Neural crest cell (in vitro differentiated cells): ENCODE measurements at places on chromosomes 2 and 18. TPM values are rescaled to one million over a fixed set of nuclear protein-coding genes. Genes with fewer than 3 reads are reported as not detected.

Gene NTSR2
- not detected in 2 replicates for total RNA-seq

Gene IL37
- total RNA-seq = 0.40 TPM in 1 of 2 replicates, not detected in the other

Gene TLX2
- not detected in 2 replicates for total RNA-seq

Gene CENPA
- total RNA-seq = 34.5 and 35.1 TPM in 2 replicates

Gene CABYR
- total RNA-seq = 9.5 and 11.0 TPM in 2 replicates

Gene GDF7
- total RNA-seq = 0.36 and 0.40 TPM in 2 replicates

Gene ST6GAL2
- 8.1 and 9.7 TPM in 2 replicates for total RNA-seq

Gene PSMA8
- not detected in 2 replicates for total RNA-seq

Gene TWIST2
- total RNA-seq = 0.96 and 1.1 TPM in 2 replicates

Gene NEUROD1
- total RNA-seq = 2.5 and 2.7 TPM in 2 replicates

Gene RAMP1
- 0.58 and 0.91 TPM in 2 replicates for total RNA-seq

Gene SH2D6
- 0.34 and 1.2 TPM in 2 replicates for total RNA-seq

Gene TTR
- not detected in 2 replicates for total RNA-seq

Gene VAMP5
- total RNA-seq = 0.50 and 1.5 TPM in 2 replicates

Gene PLB1
- 0.16 TPM in 1 of 2 replicates, not detected in the other for total RNA-seq

Gene SERPINB7
- total RNA-seq = not detected in 2 replicates

Gene STEAP3
- 0.73 and 0.77 TPM in 2 replicates for total RNA-seq

Gene PRSS56
- total RNA-seq = 52.4 and 54.2 TPM in 2 replicates

Gene KLHL41
- total RNA-seq = 0.73 and 1.4 TPM in 2 replicates

Gene PLGLB2
- 2.2 and 2.9 TPM in 2 replicates for total RNA-seq

Gene SOX11
- total RNA-seq = 197 and 201 TPM in 2 replicates

Gene CNDP1
- 0.56 and 0.59 TPM in 2 replicates for total RNA-seq

Gene GRP
- not detected in 2 replicates for total RNA-seq

Gene CFAP65
- 0.93 and 1.4 TPM in 2 replicates for total RNA-seq

Gene SAG
- not detected in 2 replicates for total RNA-seq

Gene VWC2L
- total RNA-seq = 0.11 and 0.23 TPM in 2 replicates

Gene OXER1
- total RNA-seq = 1.7 and 1.8 TPM in 2 replicates

Gene LRP2
- total RNA-seq = 27.5 and 29.4 TPM in 2 replicates

Gene EPAS1
- total RNA-seq = 0.14 and 0.27 TPM in 2 replicates

Gene VWA3B
- not detected in 2 replicates for total RNA-seq

Gene ATP9B
- 32.9 and 33.8 TPM in 2 replicates for total RNA-seq

Gene OTOS
- not detected in 2 replicates for total RNA-seq

Gene CRACDL
- 0.37 and 0.48 TPM in 2 replicates for total RNA-seq

Gene NOP58
- total RNA-seq = 103 and 110 TPM in 2 replicates

Gene PCARE
- total RNA-seq = not detected in 2 replicates

Gene CHST10
- total RNA-seq = 33.0 and 33.2 TPM in 2 replicates

Gene PSME4
- 64.3 and 65.9 TPM in 2 replicates for total RNA-seq

Gene POU3F3
- total RNA-seq = 26.7 and 27.1 TPM in 2 replicates

Gene CCDC102B
- total RNA-seq = 6.5 and 7.5 TPM in 2 replicates
